Glutamatergic neuron (in vitro differentiated cells): ENCODE measurements at places on chromosomes 5 and 9. TPM values are rescaled to one million over a fixed set of nuclear protein-coding genes. Genes with fewer than 3 reads are reported as not detected.
A peak's percentile ranks its signal among the peaks of the same experiment; 100 is the strongest.

- no peak overlapping the region for H3K4me3 ChIP-seq
- peaks cover 2% of the 10 kb centered on the region for H3K27me3 ChIP-seq
- DNase-seq: no peak
- H3K36me3 ChIP-seq: no peaks in the 10 kb centered on the region
- H3K27ac ChIP-seq: no peak overlapping the region
These were observed 50.3 kb downstream of the HMHB1 start for GRCh38 chr5:143862271-143862670.

DNA sequence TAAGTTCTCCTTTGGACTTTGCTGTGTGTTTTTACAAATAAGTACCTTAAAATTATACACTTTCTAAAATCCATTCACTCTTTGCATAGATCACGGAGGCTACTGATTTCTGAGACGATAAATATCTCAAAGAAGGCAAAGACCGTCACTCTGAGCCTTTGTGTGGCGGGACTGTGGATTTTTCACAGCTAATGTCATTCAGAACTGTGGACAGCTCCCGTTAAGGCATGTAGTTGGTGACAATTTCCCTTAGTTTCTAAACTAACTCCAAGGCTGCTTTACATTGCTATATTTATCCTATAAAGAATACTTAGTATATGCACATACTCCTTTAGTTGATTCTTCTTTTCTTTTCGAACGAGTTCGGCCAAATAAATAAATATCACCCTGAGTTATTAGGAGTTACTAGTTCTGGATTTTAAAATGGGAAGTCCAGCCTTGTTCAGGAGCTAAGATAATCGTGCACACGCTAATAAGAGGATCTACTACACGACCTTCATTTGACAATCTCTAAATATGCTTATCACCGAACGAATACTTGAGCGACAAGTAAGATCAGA, 1.8 kb downstream of the HCN1 start:
- H3K27ac ChIP-seq: no peak overlapping the region
- peaks cover 5% of the 10 kb centered on the region for H3K27me3 ChIP-seq
- no peak for DNase-seq
- no peaks in the 10 kb centered on the region for H3K36me3 ChIP-seq
- peak overlapping the region; percentile 89 for H3K4me3 ChIP-seq
- H3K4me1 ChIP-seq: peaks cover 16% of the 10 kb centered on the region

DNA sequence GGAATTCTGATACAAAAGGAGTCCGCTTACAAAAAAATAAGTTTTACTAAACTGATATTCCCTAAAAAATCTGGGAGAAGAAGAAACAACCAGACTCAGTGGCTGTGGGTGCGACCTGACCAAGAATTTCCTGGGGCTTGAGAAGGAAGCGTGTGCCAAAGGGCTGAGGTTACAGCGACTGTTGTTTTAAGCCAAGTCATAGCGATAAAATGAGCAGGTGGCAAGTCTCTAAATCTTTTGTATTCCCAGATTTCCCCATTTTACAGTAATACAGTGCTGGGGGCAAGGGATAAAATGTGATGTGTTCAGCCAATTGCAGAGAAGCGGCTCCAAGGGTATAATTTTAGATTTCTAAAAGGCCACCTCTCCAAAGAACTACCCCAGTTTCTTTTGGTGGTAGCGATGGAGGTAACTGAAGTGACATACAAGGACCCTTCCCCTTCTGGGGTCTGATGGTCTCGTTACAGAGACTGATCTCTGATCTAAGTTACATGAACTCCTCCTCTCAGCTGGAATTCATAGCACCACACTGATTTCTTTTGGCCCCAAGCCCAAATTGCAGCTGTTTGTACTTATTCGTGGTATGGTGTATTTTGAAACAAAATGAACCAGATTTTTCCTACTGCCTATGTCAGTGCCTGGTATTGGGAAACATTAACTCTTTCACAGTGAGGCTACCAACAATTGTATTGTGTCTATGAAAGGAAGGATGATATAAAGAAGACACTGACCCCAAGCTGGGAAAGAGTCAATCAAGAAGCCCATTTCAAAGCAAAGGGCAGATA, 41.6 kb downstream of the LPAR1 start:
- no peaks in the 10 kb centered on the region for H3K27me3 ChIP-seq
- H3K27ac ChIP-seq: no peak overlapping the region
- no peaks in the 10 kb centered on the region for H3K36me3 ChIP-seq
- DNase-seq: no peak
- no peaks in the 10 kb centered on the region for H3K4me1 ChIP-seq

Gene SPATA31E1
- 0.71 TPM for total RNA-seq

Gene LCN10
- total RNA-seq: not detected

Gene TMOD1
- 0.64 TPM for total RNA-seq

DNA sequence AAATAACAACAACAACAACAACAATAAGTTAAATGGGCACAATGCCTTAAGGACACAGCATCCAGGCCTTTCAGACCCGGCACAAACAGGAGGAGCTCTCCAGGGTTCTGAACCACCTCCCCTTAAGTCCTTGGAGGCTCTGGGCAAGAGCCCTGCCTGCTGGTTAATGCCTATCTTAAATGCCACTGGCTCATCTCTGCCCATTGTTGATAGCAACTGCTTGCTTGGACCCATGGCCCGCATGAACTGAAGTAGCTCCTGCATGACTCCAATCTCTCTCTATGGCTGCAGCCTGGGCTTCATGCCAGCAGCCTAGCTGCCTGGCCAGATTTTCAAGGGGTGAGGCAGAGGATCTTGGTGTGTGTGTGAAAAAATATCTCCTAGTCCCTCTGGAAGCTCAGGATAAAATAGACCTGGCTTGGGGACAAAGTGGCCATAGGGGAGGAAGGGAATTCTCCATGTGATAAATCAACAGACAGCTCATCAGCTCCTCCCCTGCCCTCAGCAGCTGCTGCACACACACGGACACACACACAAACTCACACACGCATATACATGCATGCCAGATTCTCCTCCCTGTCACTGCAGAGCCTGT, 27.4 kb downstream of the FAM219A start:
- peak; percentile 45 for DNase-seq
- H3K4me3 ChIP-seq: peak overlapping the region; percentile 16
- peak overlapping the region; percentile 82 for H3K27ac ChIP-seq
- no peaks in the 10 kb centered on the region for H3K27me3 ChIP-seq
- H3K36me3 ChIP-seq: no peaks in the 10 kb centered on the region

DNA sequence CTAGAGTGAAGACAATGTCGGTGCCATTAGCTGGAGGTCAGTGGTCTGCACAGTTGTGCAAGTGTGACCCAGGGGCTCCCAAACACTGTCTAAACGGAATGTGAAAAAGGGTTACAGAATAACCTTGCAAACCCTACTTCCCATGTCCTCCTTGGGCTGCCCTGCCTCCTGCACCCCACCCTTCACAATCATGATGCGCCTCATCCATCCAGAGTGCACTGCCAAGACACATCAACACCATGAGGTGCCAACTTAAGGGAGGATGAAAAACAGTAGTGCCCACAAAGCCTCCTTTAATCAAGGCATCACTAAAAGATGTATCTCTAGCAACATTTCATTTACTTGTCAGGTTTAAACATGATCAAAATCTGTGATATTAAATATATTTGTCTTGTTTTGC, 87.1 kb downstream of the SETX start:
- H3K27me3 ChIP-seq: no peaks in the 10 kb centered on the region
- H3K36me3 ChIP-seq: no peaks in the 10 kb centered on the region
- H3K4me1 ChIP-seq: peaks cover 32% of the 10 kb centered on the region

DNA sequence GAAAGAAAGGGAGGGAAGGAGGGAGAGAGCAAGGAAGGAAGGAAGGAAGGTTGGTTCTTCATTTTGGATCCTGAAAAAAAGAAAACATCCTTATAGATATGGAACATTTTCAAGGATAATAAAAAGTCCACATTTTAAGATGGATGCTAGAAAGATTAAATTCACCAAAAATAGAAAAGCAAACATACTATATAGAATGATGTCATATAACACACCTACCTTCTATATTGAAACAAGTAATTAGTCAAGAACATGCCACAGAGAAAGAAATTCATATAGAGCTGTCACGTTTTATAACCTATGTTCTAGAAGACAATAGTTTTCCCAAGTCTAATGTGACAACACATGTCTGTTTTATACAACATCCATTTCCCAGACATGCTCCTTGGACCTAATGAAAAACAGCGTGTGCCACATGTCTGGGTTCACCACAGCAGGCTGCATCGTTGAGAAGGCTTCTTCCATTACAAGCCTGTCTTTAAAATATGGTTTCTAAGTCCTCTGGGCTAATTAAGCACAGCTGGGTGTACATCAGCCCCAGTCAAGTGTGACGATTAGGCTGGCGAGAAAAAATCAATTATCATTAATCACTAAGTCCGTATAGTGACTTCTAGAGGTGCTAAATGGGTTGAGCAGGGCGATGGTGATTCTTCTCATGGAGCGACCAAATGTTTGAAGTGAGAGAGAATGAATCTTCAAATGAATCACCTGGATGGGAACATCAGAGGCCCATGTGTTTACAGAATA, 301.8 kb downstream of the TLE1 start:
- no peaks in the 10 kb centered on the region for H3K36me3 ChIP-seq
- H3K4me3 ChIP-seq: no peak overlapping the region
- no peak for DNase-seq
- peaks cover 10% of the 10 kb centered on the region for H3K27me3 ChIP-seq
- H3K4me1 ChIP-seq: peaks cover 43% of the 10 kb centered on the region
